CD4-positive, alpha-beta T cell (primary cell): ENCODE measurements at places on chromosomes 1 and 21.

DNA sequence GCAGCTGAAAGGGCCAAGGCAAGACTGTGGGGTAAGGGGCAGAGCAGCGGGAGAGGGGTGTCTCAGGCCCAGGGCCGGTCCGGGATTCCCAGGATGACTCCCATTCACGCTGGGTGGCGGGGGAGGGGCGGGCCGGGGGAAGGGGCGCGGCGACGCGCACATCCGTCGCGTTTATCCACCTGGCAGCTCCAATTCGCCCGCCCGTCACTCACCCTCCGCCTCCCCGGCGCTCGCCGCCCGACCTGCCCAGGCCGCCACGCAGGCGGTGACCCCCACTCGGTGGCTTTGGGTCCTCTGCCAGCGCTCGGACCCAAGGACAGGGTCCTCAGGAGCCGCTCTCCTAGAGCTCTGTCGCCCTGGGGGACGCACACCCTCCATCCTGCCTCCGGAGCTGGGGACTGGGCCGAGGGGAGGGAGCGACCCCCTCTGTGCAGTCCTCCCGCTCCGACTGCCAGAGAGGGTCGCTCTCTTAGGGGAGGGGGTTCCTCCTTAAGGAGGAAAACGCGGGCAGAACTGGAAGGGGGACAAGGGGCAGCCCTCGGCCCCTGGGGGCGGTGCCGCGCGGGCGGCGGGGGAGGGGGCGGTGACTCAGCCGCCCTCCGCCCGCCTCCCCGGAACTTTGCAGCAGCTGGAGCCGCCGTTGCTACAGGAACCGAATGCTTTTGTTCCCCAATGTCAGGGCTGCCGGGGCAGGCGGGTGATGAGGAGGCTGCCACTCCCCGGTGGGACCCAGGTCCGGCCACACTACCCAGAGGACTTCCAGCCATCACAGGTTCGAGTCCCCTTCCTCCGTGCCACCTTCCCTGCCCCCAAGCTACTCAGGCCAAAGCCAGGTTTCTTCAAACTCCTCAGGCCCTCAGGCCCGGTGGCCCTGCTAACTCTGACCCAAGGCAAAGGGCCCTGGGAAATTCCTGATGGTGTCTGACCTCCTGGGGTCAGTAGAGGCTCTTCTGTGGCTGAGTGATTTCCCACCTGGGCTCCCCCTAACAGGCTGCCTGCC, 3.4 kb downstream of the ADGRB2 start:
- peak; percentile 75 for DNase-seq

- no peak for DNase-seq
These were observed 58.2 kb downstream of the TNFSF4 start for GRCh38 chr1:173148971-173149370.

DNA sequence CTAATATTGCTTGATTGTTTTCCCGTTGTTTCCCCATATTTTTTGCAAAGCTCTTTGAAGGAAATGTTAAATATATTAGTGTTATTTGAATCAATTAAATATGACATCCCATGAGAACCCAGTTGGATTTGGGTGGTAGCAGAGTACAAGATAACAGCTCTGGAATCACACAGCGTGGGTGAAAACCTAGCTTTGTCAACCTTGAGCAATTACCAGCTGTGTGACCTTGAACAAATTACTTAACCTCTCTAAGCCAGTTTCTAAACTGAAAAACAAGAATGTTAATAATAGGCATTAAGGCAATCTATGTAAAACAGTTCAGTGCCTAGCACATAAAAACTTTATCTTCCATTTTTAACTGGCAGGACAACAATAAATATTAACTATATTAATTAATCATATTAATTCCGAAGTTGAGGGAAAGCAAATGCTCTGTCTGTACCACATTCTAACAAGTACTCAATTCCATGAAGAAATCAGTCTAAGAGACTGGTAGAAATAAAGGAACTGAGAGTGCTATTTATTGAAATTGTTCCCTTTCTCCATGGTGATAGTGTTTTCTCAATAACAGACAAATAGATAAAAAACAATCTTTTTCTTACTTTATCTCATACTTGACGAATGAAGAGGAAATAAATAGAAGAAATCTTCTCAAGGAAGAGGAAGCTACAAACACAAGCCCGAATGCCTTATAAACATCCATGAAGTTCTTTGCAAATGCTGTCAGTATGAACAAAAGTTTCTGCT, 27.0 kb downstream of the DNASE2B start:
- DNase-seq: no peak

GRCh38 chr1:161827786-161828185, 61.7 kb downstream of the ATF6 start:
- no peak for DNase-seq

DNA sequence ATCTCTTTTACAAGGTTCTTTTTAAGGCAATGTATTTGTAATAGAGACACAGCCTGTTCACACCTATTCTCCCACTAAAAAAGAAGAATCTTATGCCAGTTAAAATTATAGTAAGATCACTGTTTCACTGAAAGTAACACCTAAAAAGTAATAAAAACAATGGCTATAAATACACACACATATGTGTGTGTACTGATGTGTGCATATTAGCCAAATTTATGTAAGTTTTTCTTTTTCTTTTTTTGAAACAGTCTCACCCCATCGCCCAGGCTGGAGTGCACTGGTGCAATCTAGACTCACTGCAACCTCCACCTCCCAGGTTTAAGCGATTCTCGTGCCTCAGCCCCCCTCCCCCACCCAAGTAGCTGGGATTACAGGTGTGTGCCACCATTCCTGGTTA, 56.8 kb upstream of the SLC30A10 start:
- DNase-seq: no peak

- DNase-seq: no peak
These were observed 23.6 kb upstream of the APOBEC4 start for GRCh38 chr1:183676586-183677189.

DNA sequence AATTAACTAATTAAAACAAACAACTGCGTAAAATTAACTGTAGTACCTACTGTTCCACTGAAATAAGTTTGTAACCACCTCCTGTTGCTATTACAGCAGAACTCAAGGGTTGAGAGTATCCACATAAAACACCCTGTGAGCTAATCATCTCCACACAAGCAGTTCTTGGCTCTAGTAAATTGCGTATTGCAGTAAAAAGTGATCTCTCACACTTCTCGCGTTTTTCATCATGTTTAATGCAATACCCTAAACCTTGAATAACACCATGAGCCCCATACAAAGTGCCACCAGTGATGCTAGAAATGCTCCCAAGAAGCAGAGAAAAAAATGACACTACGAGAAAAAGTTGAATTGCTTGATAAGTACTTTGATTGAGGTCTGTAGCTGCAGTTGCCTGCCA, 29.3 kb upstream of the CEP350 start:
- DNase-seq: no peak
